ENCODE measurements at places on chromosomes 13 and 19.

DNA sequence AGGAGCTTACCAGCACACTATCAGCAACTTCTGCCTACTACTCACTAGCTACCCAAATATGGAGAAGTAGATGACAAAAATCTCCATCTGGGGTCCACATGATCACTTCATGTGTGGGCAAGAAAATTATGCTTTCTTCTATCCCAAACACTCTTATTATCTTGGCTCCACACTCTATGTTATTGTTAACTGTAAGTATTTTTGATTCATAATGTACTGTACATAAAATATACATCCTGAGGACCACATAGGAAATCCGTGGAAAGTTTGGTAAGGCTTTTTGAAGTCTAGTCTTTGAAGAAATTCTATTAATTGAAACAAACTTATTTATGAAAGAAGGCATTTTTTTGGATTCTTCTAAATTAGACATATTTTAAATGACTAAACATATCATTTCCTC is 378.8 kb downstream of the DACH1 start:
- no peak for DNase-seq

DNA sequence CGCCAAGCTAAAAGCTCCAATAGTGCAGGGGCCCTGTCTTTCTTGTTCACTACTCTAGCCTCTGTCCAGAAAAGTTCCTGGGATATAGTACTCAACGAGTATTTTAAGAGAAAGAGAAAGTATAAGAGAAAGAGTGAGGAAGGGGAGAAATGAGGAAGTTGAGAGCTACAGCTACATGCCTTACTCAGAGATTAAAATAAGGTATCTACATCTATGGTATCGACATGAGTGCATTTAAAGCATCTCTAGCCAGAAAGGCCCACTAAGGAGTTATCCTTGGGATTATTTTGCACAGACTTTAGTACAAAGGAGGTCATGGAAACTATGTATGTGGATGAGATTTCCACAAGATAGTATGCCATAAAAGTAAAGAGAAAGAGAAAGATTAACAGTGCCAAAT is 28.5 kb downstream of the MYCBP2 start:
- DNase-seq = no peak

DNA sequence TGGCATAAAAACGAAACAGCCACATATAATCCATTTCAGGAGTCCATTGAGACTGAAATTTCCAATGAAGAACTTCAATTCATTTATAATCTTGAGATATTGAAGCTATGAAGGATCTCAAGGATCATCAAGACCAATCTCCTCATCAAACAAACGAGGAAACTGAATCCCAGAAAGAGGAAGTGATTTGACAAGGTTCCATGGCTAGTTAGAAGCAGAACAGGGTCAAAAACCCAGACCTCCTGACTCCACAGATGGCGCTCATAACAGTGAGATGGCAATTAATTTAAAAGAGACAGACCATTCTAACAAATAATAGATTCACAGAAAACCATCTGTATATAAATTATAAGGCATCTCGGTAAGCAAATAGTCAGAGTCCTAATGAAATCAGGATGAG is 229.7 kb downstream of the KCTD12 start:
- DNase-seq = no peak

GRCh38 chr13:46728777-46729176 is 68.2 kb downstream of the ESD start:
- no peak for DNase-seq

- no peak for DNase-seq
Observed at GRCh38 chr19:7595466-7596133, at the start of gene CAMSAP3. TSS of gene CAMSAP3 (plus strand) at chr19:7595863. CDS start at chr19:7596003, 140 bp downstream.

- no peak for DNase-seq
Observed at GRCh38 chr13:98435376-98435775, 141.5 kb downstream of the STK24 start.

DNA sequence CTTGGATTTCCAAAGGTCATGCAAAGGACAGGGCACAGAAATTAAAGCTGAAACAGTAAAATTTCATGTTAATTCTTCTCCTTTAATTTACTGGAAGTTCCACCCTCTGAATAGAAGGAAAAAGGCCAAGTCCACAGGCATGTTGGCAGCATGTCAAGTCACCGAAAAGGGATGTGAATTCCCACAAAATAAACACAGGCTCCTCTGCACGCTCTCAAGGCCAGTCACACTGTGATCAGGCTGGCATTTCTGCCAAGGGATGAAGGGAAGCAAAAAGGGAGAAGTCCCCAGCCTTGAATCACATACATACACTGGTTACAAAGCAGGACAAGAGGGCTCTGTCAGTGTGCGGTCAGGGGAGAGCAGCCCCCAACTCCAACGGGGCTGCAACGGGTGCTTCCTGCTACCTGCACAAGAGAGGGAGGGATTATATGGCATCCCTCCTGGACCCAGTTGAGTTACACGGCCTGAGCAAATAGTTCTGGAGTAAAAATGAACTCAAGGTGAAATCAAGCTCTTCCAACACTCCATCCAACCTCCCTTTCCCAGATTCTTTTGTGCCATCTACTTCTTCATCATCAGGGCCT is 6.9 kb downstream of the DCLK1 start:
- DNase-seq = no peak

DNA sequence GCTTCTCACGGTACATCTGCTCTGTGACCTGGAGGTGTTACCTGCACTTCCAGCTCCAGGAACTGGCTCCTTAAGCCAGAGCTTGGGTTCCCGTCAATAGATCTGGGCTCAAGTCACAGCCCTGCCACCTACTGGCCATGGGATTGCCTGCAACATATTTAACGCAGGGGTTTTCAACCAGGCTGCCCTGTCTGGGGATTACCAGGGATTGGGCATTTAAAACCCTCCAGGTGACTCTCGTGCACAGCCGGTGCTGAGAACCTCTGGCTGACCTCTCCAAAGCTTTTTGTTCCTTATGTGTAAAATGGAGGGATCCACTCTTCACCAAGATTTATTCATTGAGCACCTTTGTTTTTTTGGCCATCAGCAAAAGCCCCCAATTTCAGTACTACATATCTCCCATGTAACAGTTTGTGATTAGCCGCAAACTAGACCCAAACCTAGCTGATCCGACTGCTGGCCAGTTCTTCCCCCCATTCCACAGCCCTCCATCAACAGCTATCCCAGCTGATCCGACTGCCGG is 76.6 kb upstream of the STK24 start:
- DNase-seq = no peak

GRCh38 chr19:41551711-41552110 is 24.3 kb upstream of the CEACAM21 start:
- DNase-seq = no peak

GRCh38 chr13:101408154-101408553 is 8.2 kb downstream of the NALCN start:
- DNase-seq = no peak

GRCh38 chr13:104949840-104950740 is 1585.4 kb downstream of the EFNB2 start:
- no peak for DNase-seq
